ENCODE measurements at places on chromosomes 7 and 10.

DNA sequence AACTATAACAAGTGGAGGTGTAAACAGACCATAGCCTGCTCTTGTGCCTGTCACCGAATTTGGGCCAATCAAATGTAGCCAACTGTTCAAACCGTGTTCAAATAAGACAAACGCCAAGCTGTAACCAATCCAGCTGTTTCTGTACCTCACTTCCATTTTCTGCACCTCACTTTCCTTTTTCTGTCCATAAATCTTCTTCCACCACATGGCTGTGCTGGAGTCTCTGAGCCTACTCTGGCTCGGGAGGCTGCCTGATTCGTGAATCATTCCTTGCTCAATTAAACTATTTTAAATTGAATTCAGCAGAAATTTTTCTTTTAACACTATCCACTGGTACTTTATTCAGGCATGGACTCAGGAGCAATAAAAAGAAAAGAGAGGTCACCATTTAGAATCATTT, 29.9 kb upstream of the COL1A2 start:
- no peak for DNase-seq

DNA sequence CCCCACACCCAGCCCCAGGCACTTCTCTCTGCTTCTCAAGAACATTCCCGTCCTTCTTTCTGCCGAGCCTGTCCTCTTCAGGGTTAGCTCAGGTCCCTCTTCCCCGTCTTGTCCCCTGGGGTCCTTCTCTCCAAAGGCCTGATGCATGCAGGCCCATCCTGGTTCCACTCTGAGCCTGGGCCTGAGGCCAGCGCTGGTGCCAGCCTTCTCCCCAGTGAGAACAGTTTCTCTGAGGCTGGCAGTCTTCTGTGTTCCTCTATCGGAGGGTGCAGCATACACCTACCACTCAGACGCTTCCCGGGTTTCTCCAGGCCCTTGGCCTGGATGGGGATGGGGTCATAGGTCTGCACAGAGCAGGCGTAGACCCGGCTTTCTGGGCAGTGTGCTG, 14.6 kb downstream of the AP5Z1 start:
- no peak for DNase-seq

GRCh38 chr7:25386311-25386744, 158.0 kb upstream of the NPVF start:
- no peak for DNase-seq

GRCh38 chr10:8502573-8502972, 448.1 kb downstream of the GATA3 start:
- DNase-seq: no peak
